CD4-positive, alpha-beta T cell treated with Interleukin-6 at 100 ng/mL for 8 hours (primary cell): ENCODE measurements at places on chromosomes 13 and 19.

- no peak for DNase-seq
These were observed 682 bp upstream of the CABP5 start for GRCh38 chr19:48044561-48044960.

- no peak for DNase-seq
These were observed 2.0 kb downstream of the ZNF57 start for GRCh38 chr19:2902590-2903218.

DNA sequence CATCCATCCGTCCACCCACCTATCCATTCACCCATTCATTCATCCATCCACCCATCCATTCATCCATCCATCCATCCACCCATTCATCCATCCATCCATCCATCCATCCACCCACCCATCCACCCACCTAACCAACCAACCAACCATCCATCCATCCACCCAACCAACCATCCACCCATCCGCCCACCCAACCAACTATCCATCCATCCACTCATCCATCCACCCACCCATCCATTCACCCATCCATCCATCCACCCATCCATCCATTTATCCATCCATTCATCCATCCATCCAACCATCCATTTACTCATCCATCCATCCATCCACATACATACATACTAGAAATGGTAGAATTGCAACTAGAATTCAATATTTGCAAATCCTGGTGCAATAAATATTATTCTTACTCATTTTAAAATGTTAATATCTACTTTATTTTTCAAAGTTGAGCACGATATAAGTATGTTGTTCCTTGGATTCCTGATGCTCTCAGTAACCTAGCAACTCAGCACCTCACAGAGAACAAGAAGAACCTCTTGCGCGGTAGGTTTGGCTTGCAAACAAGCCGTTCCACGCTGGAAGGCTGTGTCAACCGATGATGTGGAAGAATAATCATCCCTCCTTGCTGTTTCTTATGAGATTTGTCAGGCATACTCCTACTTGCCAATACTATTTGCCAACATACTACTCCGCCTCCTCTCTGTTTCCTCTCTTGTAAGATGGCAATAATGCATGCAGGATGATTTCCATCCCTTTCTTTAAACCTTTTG lies 111.7 kb downstream of the GNG7 start:
- DNase-seq: no peak

DNA sequence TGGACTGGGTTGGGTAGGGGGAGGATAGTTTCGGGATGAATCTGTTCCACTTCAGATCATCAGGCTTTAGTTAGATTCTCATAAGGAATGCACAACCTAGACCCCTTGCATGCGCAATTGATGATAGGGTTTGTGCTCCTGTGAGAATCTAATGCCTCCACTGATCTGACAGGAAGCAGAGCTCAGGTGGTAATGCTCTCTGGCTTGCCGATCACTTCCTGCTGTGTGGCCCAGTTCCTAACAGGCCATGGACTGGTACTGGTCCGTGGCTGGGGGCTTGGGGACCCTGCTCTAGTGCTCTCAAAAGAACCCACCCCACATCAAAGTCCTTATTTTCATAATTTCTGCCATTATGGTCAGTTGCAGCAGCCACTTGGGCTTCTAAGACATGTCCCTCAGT lies 30.1 kb downstream of the DNAJC3 start:
- peak; percentile 12 for DNase-seq

GRCh38 chr13:111031531-111031961 lies 83.6 kb upstream of the ARHGEF7 start:
- DNase-seq: no peak

DNA sequence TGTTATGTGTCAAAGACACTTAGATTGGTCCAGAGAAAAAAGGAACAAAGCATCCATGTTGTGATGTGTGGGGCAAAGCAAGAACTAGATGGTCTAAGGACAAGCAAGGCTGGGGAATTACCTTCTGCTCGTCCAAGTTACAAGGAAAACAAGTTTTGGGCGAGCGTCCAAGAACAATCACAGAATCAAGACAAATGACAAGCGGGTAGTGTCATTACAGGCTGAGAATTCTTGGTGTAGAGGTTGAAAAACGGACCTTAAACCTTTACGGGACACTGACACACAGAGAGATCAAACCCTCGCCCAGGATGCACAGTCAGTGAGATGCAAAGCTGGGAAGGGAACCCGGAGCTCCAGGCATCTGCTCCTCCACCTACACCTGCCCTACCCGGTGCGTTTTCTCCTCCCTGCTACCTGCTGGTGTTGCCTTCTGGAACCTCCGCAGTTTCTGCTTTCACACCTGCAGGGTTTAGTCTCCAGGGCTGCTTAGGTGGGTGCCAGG lies 515 bp upstream of the ZNF324B start:
- no peak for DNase-seq

DNA sequence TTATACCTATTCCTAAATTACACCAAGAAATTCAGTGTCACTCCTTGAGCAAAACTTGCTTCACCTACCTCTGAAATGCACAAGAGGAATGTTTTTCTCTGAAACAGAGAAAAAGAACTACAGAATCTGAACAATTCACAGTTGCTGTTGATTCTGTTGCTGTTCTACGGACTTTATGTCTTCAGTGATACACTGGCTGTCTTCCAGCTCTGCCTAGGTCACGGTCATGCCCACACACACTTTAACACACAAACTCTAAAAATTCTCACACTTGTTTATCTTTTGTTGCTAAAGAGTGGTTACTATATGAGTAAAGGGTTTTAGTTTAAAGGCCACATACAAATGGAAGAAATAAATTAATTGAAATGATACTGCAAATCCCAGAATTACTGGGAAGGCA lies 124.4 kb upstream of the SPRY2 start:
- no peak for DNase-seq

GRCh38 chr13:94272038-94272437 lies 207.4 kb downstream of the DCT start:
- no peak for DNase-seq

GRCh38 chr13:105139048-105139379 lies 1396.4 kb downstream of the EFNB2 start:
- no peak for DNase-seq

DNA sequence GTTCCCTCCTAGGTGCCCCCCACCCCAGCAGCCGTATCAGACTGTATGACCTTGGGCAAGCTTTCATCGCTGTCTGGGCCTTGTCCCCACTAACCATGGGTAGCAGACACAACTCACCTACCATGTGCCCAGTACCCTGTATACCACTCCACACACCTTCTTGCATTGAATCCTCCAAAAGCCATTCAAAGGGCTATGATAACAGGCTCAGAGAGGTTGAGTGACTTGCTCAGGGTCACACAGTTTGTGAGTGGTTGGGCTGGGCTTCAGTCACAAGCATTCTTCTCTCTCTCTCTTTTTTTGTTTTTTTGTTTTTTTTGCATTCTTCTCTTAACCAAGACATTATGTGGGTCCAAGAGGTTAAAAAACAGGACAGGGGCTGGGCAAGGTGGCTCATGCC lies 2.6 kb downstream of the RASAL3 start:
- DNase-seq: no peak

DNA sequence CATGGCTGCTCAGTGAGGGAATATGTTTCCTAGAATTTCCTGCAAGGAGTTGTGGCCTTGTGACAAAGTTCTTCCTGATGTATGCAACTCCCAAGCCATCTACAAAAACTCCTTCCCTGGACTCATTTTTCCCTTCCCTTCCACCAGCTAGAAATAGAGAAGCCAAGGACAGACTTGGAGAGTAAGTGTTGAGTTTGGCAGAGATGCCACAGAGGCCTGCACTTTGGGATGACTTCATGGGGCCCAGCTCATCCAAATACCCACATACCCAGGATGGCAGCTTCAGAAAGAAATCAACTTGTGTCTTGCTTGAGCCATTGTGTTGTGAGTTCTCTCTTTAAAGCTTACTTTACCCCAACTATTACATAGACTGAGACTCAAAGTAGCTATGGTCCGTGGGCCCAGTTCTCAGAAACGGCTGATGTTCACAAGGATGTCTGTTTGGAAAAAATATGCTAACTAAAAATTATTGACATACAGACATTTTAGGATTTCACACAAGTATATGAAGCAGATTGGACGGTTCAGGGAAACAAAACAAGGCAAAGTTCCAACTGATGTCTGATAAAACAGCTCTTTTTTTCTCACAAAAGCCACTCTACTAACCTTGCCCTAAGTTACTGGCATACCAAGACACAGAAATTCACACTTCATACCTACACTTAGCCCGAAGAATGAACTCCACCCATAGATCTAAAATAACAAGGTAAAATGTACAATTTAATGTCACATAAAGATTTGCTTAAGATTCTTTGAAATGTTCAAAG lies 107.9 kb downstream of the NALCN start:
- DNase-seq: no peak

- DNase-seq: no peak
These were observed 1.9 kb downstream of the NHLRC3 start for GRCh38 chr13:39040206-39040605.

DNA sequence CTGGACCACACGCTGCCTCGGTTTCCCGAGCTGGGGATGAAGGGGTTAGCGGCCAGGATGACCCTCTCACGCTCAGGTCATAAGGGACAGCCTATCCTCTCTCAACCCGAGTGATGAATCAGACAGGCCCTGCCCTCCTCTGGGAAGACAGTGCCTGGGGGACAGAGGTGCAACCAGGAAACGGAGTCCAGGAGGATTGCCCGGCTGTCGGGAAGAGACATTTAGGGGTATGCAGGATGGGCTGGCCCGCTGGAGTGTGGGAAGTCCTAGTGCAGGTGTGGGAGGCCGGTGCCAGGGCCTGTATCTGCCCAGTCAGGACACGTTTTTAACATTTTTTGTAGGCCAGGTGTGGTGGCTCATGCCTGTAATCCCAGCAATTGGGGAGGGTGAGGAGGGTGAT lies 8.3 kb downstream of the LSM7 start:
- DNase-seq: no peak

DNA sequence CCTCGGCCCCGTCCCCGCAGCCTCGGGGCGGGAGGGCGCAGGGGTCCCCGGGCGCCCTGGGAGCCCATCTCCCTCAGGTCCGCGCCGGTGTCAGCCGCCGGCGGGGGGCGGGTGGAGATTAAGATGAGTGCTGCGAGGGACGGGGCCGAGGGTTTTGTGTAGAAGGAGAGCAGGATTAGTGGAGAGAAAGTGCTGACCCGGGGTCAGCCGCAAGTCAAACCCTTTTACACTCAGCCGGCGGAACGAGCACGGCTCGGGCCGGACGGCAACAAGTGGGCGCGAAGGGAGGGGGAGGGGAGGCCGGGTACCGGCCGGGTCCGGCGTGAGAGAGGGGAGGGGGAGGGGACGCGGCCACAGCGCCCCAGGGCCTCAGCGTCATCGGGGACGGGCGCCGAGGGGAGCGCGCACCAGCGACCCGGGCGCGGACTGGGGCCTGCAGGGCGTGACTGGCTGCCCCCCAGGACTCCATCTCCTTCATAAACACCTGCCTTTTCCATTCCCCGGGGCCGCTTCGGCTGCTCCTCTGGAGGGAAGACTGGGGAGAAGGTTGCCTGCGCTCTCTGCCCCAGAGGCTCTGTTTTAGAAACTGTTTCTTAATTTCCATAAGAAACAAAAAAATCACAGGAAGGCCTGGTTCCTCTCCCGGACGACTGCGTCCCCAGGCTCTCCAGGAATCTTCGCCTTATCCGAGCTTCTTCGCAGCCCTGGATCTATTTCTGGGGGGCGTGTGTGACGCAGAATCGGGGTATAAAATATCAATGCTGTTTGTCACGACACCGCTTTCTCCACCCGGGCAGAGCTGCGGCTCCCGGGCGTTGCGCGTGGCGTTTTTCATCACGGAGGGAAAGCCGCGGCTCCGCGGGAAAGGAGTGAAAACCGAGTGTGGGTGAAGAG lies 6.5 kb downstream of the SOX1 start:
- no peak for DNase-seq

GRCh38 chr13:80497978-80498377 lies 157.1 kb upstream of the SPRY2 start:
- DNase-seq: no peak

- no peak for DNase-seq
These were observed 144.2 kb downstream of the SPRY2 start for GRCh38 chr13:80196756-80197155.

GRCh38 chr19:21221693-21222092 lies 79.9 kb downstream of the ZNF431 start:
- DNase-seq: no peak

DNA sequence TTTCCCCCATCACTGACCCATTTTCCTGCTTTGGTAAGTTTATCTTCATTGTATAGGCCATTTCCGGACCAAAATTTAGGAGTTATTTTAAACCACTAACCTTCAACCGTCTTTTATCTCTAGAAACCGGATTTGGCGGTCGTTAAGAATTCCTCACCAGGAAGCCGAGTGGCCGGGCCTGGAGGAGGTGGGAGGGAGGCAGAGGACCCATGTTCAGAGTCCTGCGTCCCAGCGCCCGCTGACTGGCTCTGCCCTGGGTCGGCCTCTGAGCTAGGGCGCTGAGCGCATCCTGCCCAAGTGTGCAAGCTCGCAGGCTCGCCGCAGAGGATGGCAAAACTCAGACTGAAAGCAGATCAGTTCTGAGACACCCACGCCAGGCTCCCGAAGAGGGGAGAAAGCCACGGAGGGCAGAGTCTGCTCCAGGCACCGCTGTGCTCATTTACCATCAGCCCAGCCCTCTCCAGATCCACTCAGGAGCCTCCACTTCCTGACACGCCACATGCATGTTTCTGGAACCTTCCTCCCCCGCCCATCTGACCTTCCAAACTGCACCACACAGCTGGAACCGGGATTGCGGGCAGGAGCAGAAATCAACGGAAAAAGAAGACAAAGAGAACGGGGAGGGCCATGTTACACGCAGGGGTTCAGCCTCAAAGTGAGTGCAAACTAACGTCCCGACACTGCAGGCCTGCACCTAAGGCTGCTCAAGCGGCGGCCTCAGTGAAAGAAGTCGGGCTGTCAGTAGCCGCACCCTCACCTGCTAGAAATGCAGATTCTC lies 8.3 kb downstream of the COL4A1 start:
- DNase-seq: no peak

DNA sequence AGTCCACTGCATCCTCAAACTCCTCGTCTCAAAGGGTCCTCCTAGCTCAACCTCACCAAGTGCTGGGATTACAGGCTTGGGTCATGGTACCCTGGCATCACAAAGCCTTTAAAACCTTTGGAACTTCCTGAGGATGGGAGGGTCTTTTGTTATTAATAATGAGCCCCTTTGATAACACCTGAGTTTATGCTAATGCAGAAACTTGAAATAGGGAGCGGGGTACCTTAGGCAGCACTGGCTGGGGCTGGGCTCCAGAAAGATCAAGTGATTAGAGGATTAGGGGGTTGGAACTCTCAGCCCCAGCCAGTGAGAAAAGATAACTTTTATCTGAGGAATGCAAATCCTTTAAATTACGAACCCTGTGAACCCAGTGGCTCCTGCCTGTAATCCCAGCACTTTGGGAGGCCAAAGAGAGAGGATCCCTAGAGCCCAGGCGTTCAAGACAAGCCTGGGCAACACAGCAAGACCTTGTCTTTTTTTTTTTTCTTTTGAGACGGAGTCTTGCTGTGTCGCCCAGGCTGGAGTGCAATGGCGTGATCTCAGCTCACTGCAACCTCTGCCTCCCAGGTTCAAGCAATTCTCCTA lies 9.3 kb upstream of the PSPC1 start:
- no peak for DNase-seq

DNA sequence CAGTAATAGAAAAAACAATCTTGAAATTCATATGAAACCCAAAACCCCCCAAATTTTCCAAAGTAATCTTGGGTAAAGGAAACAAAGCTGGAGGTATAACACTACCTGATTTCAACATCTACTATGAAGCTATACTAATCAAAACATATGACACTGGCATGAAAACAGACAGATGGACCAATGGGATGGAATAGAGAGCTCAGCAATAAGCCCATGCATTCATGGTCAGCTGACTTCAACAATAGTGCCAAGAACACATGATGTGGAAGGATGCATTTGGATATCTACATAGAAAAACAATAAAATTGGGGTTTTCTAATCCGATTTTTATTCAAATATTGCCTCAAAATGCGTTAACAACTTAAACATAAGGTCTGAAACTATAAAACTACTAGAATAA lies 32.2 kb upstream of the ZNF766 start:
- no peak for DNase-seq
